Left colon (tissue), 2 donors: ENCODE measurements at places on chromosomes 13 and 19.
A peak's percentile ranks its signal among the peaks of the same experiment; 100 is the strongest.

GRCh38 chr13:28559636-28560259 is 64.8 kb upstream of the FLT1 start:
- DNase-seq: no peak

GRCh38 chr19:18683109-18683957 is at the start of gene CRTC1:
Gene CRTC1 (plus strand): TSS chr19:18683680. CDS start chr19:18683703, 23 bp downstream.
- peak; percentile 91 for DNase-seq

DNA sequence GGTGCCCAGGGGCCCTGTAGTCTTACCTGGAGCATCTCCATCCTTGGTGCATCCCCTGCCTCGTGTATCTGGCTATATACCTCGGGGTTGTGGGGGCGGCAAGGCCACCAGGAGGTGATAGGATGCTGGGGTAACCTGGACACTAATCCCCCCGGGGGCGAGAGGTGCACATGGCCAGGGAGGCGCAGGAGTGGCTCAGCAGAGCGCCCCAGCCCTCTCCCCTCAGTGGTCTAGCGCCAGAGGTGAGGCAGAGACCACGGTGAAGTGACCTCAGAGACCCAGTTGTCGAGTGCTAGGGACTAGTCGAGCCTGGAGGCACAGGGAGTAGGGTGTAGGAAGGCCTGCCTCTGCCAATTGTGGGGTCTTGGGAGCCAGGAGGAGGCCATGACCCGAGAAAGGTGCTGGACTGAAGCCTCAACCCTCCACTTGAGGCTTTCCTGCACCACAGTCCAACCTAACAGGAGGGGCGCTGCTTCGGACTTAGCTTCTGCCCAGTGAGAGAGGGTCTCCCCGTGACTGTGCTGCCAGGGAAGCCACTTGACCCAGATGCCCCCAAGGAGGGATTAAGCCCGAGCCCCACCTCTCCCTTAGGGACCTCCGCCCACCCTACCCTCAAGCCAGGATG is at the start of gene LHB:
TSS of gene LHB (minus strand) at position 51 of the 625 bp plus-strand sequence. CDS start at position 41, 10 bp downstream.
- DNase-seq: no peak

- DNase-seq: no peak
Observed at GRCh38 chr13:95704510-95704909, 27.6 kb downstream of the DNAJC3 start.

DNA sequence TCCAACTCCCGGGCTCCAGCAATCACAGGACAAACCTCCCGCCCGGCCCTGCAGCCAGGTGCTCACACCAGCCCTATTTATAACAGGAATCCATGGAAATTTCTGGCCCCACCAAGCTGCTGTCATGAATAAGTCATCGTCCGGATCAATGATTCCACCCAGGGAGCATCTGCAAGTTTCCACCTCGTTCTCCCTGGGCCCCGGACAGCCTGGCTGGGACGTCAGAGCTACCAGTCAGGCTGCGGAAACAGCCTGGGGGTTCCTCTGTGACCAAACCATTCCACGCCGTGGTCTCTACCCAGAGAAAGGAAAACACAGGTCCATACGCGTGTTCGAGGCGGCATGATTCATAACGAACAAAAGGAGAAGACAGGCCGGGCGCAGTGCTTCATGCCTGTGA is 20.7 kb upstream of the PTBP1 start:
- DNase-seq: no peak
